ENCODE measurements at places on chromosomes 1 and 21.

GRCh38 chr1:239682046-239682445 is 295.7 kb downstream of the CHRM3 start:
- DNase-seq, result no peak

GRCh38 chr1:165942927-165943597 is 115.6 kb downstream of the UCK2 start:
- no peak for DNase-seq

DNA sequence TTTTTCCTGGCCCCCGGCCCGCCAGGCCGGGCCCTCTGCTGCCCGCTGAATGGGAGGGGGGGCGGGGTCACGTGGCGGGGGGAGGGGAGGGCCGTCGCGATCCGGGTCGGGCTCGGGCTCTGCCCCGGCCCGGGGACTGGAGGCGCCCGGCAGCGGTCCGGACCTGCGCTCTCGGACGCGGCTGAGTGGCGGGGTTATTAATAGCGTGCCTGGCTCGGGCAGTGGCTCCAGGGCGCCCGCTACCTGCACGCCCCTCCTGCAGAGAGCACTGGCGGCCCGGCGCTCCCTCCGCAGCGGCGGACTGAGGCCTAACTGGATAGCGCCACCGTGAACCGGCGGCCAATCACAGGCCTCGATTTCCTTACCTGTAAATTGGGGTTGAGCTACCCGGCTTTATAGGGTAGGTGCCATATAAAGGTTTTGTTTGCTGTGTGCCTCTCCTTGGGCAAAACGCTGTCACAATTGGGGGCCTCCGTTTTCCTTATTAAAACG is 28.1 kb downstream of the AHDC1 start:
- no peak for DNase-seq

DNA sequence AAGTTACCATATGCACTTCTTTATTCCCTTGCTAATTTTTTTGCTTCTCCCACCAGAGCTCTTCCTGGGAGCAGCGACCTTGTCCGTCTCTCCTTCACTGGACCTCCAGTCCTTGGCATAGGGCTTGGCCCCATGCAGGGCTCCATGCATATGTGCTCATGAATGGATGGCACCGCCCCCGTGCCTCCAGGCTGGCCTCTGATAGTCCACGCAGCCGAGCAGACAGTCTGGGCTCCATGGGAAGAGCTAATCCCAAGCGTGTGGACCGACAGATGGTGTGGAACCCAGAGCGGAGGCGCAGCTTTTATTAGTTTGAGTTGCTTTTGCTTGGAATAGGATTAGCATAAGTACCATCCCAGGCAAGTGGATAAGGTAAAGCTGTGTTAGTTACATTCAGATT is 41.8 kb downstream of the CDCP2 start:
- DNase-seq, result no peak

- no peak for DNase-seq
Measured at GRCh38 chr1:18529714-18530113, 49.0 kb downstream of the KLHDC7A start.

- DNase-seq, result no peak
Measured at GRCh38 chr21:16519036-16519435, 789.3 kb downstream of the USP25 start.

DNA sequence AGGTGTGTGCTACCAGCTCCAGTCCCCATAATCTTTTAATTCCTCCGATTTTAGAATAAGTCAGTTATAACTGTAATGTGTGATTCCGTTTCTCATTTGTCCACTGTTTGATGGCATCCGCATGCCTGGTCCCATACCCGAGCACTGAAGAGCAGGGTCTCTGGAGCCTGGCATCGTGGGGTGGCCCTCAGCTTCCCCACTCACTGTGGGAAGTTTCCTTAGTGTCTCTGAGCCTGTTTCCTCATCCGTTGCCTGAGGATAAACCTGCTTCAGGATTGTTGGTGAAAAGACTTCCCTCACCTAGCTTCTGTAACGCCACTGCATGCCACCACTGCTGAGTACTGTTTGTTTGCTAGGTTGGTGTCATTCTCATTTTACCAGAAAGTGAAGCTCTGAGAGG is 19.5 kb downstream of the PARK7 start:
- DNase-seq, result no peak

DNA sequence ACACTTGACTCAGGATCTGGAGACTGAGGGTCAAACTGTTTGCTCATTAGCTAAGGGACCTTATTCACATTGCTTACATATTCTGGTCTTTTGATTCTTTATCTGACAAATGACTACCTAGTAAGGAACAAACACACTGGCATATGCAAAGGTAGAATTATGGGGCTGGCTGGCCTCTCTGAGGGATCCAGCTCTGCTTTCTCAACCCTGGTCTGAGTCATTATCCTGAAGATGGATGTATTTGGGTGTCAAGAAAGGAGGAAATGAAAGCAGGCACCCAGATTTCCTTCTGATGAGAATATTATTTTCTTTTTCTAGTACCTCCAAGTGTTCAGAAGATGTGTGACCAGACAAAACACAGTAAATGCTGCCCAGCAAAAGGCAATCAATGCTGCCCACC is 6.0 kb downstream of the SMCP start:
- DNase-seq, result no peak

GRCh38 chr1:76959556-76959955 is 92.3 kb downstream of the ST6GALNAC5 start:
- no peak for DNase-seq

DNA sequence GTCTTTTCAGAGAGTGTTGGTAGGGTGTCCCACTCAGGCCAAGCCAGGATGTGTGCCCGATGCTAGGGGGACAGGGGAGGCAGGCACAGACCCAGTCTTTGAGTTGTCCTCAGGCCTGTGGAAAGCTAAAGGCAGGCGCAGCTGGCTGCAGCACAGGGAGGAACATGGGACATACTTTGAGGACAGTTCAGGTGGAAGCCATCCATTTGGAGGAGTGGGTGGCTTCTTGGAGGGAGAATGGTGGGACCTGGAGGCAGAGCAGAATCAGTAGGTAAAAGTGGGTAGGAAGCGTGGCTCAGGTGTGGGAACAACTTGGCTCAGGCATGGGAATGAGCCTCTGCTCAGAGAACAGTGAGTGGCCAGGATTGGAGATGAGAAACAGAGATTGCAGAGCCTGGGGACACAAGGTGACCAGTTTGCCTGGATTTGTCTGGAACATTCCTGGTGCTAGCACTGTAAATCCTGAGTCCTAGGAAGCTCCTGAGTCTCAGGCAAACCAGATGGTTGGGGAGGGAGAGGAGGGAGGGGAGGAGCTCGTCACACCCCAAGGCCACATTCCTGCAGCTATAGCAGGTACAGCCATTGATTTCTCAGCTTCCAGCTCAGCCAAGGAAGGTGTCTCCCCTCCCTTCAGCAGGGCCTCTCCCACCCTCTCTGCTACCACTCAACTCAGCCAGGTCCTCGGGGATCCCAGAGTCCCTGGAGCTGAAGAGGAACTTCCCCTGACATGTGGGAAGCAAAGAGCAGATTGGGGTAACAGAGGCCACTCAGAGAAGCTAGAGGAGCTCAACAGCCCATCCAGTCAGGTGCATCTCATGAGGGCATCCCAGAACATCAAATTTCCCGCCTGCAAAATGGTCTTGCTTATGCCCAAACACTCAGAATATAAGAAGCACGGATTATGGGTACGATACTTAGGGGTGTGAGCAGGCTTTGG is 65.2 kb upstream of the TINAGL1 start:
- DNase-seq, result no peak

DNA sequence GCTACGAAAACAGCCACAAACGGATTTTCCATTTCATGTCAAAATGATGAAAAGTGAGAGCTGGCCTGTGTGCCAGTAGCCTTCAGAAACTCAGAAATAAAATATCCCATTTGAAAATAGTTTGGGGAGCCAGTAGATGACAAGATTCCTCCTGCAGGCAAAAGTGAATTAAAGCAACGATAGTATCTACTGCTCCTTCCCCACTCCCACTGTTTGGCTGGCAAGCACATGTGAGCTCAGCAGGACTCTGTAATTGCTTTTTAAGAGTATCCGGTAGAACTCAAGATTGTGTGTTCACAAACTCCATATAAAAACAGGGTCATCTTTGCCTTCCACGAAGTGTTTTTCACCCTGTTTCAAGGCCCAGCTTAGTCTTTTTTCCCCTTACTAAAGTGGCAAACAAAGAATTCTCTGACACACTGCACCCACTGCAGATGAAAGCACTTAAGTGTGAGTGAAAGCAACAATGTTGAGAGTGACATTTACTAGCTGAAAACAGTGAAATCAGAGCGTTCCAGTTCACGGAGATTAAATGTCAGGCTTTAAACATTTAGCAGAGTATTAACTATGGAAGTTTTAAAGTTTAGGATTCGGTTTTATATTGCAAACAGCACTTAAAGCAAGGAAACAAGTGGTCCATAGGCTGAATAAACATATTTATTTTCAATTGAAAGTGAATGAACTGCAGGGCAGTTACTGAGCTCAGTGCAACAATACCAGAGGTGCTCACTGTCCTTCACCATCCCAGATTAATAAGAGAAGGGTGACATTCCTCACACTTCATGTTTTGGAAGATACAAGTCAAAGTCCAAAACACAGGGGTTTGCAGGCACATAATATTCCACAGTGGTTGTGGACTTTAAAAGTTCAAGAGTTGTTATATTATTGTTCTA is 70.0 kb downstream of the ALG14 start:
- DNase-seq, result no peak

DNA sequence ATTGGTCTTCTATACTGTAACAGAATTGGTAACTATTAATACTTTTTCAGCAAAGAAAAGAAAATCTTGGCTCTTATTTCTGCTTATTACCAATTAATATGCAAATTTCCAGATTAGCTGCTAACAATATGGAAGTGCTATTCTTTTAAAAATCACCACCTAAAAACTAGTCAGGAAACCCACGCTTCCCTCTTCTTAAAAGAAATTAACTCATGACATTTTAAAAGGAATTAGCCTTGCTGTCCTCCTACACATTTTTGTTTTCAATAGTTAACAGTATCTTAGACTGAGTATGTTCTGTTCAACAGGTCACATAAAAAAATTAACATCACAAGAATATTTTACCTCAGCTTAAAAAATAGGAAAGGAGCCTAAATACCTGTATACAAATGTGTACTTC is 27.3 kb downstream of the ABL2 start:
- no peak for DNase-seq

All from kidney glomerular epithelial cell (primary cell).